HS-5 (cell line): ENCODE measurements at places on chromosomes 11 and 22.

DNA sequence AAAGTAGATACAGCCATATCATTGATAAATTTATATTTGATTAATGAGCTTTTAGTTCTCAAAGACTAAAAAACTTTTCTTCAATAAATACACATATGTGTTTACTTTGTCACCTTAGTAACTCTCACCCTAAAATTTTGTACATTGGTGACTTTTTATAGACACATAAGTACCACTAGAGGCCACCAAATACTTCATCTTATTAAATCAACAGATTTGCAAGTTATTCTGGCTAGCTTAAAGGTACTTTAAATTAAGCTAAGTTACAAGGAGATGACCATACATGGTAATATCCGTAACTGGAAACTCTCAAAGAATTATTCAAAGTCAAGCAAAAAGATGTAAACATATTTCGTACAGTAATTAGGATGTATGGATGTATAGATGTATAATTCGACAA, 112.2 kb downstream of the SBF2 start:
- no peak for DNase-seq

DNA sequence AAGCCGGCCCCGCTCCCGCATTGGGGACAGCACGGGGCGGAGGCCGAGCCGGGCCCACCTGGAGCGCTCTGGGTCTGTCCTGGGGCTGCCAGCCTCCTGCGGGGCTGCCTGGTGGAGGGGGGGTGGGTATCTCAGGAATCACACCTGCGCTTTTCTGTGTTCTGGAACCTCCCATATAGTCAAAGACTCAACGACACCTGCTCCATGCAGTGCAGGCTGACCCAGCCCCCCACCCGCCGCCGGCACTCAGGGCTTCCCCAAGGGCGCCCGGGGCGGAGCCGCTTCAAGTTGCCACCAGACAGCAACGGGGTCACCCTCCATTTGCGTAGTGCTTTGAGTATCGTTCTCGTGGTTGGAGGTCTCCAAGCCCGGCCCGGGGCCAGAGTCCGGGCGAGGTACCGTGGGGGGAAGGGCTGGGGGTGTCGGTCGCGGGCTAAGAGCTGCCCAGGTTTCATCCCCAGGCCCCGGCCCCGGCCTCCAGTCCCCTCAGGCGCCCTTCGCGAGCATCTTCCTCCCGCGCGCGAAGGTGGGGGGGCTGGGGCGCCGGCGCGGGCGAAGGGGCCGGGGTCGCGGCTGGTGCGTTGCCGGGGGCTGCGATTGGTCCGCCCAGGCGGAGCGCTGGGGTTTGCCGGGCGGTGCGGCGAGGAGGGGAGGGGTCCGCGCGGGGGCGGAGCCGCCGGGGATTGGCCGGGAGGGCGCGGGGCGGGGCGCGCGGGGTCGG, 6.6 kb downstream of the TSPAN4 start:
- no peak for DNase-seq

- no peak for DNase-seq
Observed at GRCh38 chr11:97570636-97571035, 1180.8 kb downstream of the JRKL start.

- DNase-seq, result no peak
Observed at GRCh38 chr11:110919241-110919922, 207.1 kb upstream of the ARHGAP20 start.

GRCh38 chr11:134560566-134561330, 148.7 kb upstream of the B3GAT1 start:
- DNase-seq, result no peak

DNA sequence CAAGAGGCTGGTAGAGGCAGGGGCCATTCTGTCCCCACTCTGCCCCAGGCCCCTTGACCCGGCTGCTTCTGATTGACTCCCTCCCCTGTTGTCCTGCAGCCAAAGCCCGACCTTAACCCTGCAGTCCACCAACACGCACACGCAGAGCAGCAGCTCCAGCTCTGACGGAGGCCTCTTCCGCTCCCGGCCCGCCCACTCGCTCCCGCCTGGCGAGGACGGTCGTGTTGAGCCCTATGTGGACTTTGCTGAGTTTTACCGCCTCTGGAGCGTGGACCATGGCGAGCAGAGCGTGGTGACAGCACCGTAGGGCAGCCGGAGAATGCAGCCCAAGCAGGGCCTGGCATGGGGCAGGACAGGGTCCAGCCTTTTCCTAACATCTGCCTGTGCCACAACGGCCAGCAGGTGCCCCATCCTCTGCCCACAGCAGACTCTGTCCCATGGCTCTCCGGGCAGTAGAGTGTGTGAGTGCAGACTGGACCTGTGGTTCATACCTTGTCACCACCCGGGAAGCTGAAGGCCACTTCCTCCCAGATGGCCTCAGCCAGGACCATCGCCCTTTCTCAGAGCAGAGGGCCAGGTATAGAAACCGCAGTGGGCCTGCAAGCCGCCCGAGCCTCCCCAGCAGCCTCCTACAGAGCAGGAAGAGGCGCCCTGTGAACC, 26.8 kb upstream of the MGAT3 start:
- no peak for DNase-seq

DNA sequence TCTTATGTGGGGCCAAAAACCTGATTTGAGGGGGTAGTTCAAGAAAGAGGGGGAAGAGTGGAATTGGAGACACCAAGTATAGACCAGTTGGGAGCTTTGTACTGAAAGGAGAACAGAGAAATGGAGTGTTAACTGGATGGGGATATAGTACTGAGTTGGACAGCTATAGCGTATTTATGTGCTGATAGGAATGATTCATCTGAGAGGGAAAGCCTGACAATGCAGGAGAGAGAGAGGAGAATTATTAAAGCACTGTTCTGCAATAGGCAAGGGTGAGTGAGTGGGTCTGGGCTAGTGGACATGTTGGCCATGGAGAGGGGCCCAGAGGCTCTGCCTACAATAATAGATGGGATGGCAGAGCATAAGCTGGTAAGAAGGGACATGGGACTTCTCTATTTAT, 52.9 kb upstream of the PITPNB start:
- DNase-seq, result no peak

- DNase-seq, result no peak
Observed at GRCh38 chr11:62201376-62201775, 7.1 kb upstream of the SCGB2A1 start.

GRCh38 chr11:65452806-65453490, 30.4 kb downstream of the NEAT1 start:
- peak; percentile 93 for DNase-seq
